ENCODE measurements at places on chromosomes 7 and 10. TPM values are rescaled to one million over a fixed set of nuclear protein-coding genes. Genes with fewer than 3 reads are reported as not detected.

- no peak for DNase-seq
Measured at GRCh38 chr7:155336812-155337602, 39.3 kb downstream of the INSIG1 start.

DNA sequence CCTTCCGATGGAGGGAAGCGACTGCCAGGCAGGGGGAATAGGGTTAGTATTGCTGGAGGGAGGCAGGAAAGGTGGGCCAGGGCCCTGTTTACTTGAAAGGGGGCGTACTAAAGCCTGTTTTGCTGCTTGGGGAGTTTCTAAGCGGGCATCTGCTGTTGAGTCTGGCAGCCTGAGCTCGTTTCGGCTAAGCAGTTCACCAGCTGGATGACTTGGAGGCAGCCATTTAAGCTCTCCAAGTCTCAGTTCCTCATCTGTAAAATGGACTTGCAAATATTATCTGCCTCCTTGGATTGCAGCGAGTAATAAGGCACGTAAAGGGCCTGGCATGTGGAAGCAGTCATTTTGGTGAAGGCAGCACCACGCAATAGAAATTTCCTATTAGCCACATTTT is 44.0 kb downstream of the LDB3 start:
- no peak for DNase-seq

DNA sequence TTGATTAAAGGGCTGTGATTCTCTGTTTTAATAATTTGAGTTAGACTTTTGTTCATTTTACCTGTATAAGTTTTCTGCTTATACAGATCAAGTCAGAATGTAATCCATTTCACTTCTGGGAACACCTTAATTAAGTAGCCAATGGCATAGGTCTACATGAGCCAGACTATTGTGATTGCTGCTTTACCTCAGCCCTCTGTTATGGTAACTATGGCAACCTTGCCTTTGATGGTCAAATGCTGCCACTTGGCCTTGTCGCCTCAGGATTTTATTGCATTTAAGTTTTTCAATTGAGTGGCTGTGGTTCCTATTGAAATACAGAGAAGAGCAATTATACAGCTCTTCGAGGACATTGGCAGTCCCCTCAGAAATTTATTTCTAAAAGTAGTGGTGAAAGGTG is 64.3 kb upstream of the TMEM106B start:
- DNase-seq, result no peak

DNA sequence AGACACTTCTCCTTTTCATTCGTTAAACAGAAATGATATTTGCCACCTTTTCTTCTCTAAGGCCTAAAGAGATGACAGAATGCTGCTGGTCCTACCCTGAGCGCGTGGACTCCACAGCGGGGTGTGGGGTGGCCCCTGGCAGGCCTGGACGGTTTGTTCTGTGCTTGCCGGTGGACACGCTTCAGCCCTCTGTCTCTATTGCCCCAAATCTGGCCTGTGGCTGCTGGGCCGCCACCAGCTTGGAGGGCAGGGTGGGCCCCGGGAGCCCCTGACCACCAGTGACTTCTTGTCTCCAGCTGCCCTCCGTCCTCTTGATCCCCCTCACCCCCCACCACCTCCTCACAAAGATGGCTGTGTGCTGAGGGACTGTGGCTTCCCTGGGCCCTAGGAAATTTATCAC is 5.7 kb downstream of the CHST3 start:
- peak; percentile 12 for DNase-seq

PANK1 gene
- 4.9 TPM for polyA plus RNA-seq

SEMA3C gene
- 51.1 TPM for polyA plus RNA-seq

All from SK-N-SH (cell line).